Naive thymus-derived CD8-positive, alpha-beta T cell (primary cell): ENCODE measurements at places on chromosomes 2 and 18. TPM values are rescaled to one million over a fixed set of nuclear protein-coding genes. Genes with fewer than 3 reads are reported as not detected.
A peak's percentile ranks its signal among the peaks of the same experiment; 100 is the strongest.

- H3K4me1 ChIP-seq = no peaks in the 10 kb centered on the region
- no peak for DNase-seq
- no peak overlapping the region for H3K4me3 ChIP-seq
- no peak overlapping the region for H3K27ac ChIP-seq
- no peaks in the 10 kb centered on the region for H3K27me3 ChIP-seq
Measured at GRCh38 chr2:154527962-154528361, 170.5 kb upstream of the KCNJ3 start.

Gene EFR3B
- 0.05 TPM for total RNA-seq

Gene DOCK10
- total RNA-seq = 165 TPM

DNA sequence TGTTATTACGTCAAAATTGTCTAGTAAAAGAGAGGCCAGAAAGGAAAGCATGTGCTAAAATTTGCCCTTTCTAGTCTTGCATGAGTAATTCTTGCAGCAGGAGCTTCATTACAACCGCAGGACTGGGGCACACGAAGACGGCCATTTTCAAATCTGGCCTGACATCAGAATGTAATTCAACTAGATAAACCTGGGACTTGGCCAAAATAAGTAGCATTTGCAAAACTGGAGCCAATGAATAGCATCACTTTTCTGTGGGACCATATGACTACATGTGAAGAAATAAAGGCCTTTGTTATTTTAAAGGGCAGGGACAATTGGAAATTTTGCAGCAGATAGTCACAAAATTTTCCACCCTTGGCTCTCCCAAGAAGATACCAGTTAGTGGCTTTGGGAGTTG lies 3.0 kb upstream of the FZD7 start:
- peaks cover 9% of the 10 kb centered on the region for H3K4me1 ChIP-seq
- no peak overlapping the region for H3K4me3 ChIP-seq
- H3K27ac ChIP-seq = no peak overlapping the region
- no peaks in the 10 kb centered on the region for H3K36me3 ChIP-seq
- DNase-seq = no peak

DNA sequence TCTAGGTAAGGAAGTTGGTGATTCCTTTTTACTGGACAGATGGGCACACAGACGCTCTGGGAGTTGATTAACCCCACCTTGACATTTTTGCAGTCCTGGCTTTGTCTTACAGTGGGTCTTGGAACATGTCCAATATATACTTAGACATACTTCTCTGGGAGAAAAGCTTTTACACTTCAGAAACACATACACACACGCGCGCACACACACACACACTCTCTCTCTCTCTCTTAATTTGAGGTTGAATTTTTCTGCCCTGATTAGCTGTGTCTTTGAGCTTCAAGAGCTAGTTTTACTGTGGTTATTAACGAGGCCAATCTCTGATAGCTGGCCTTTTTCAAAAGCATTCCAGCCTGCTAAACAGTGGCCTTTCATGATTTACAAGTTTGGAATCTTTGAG lies 215.0 kb downstream of the MYCN start:
- no peak for DNase-seq

DNA sequence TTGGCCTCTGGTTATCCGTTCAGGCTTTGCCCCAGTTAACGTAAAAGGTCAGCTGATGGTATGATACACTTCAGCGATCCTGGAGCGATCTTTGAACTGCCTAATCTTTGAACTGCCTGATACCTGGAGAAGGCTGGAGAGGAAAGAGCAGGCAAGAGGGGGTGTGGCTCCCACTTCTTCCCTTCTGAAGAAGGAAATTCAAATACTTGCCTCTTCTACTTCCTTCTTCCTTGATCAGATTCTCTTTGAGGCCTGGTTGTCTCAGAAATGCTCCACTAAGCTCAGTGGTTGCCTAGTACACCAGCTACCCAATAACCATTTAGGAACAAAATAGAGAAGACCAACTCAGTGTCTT lies 619 bp downstream of the GALM start:
- peak overlapping the region; percentile 88 for H3K4me3 ChIP-seq
- peaks cover 43% of the 10 kb centered on the region for H3K4me1 ChIP-seq
- no peaks in the 10 kb centered on the region for H3K27me3 ChIP-seq
- no peaks in the 10 kb centered on the region for H3K36me3 ChIP-seq
- no peak for DNase-seq
- H3K27ac ChIP-seq = peak overlapping the region; percentile 96

- H3K27me3 ChIP-seq = peaks cover 28% of the 10 kb centered on the region
- DNase-seq = no peak
Measured at GRCh38 chr2:29839306-29839705, 82.1 kb downstream of the ALK start.

DNA sequence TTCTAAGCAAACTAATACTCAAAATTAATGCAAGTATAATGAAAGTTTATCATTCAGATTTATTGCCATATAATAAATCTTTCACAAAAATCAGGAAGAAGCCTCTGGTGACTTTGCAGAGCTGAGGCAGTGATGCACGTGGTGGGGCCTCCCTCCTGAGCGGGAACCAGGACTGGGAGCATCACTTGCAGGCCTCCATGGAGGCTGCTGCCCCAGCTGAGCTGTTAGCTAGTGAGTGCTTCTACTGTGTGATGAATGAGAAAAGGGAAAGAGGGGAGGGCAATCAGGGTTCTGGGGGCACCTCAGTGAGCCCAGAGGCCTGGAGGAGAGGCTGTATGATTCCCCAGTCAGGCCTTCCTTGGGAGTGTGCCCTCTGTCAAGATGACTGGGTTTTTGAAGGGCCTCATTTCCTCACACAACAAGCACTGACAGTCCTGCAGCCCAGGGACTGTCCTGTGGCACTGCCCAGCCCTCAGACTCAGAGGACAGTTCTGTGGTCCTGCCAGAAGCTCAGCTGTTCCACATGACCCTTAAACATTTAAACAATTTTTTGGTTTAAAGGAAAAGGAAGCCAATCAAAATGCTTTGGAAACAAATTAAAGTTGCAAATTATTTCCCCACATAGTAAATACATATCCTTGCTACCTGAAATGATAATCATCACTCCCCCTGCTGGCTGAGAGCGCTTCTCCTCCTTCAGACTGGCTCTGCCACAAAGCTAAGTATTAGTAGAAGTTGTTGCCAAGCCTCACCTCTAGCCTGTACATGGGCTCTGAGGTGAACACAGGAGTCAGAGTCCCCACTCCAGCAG lies 90.9 kb upstream of the SMAD7 start:
- peaks cover 13% of the 10 kb centered on the region for H3K4me1 ChIP-seq
- DNase-seq = no peak
- peak overlapping the region; percentile 21 for H3K27ac ChIP-seq
- H3K27me3 ChIP-seq = no peaks in the 10 kb centered on the region

Gene GNAL
- 1.1 TPM for total RNA-seq

DNA sequence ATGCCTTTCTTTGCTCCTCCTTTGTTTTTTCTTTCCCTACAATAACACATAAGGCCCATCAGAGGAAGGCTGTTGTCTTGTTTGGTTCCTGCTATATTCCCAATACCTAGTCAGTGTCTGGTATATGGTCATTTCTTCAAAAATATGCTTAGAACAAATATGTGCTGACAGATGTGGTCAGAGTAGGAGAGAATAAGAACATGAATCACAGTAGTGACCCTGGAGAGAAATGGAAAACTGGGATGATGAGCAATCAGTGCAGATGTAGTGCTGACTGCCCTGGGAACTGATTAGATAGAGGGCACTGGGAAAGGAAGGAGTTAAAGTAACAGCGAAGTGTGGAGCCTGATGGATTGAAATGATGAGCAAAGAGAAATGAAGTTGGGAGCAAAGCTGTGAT lies 189.4 kb upstream of the LHCGR start:
- H3K4me3 ChIP-seq = no peak overlapping the region
- no peaks in the 10 kb centered on the region for H3K4me1 ChIP-seq
- DNase-seq = no peak
- no peaks in the 10 kb centered on the region for H3K36me3 ChIP-seq
- no peaks in the 10 kb centered on the region for H3K27me3 ChIP-seq

GRCh38 chr2:44136252-44136651 lies 32.4 kb upstream of the PPM1B start:
- DNase-seq = no peak
- no peaks in the 10 kb centered on the region for H3K27me3 ChIP-seq
- H3K4me1 ChIP-seq = peaks cover 12% of the 10 kb centered on the region
- H3K27ac ChIP-seq = no peak overlapping the region
- no peak overlapping the region for H3K4me3 ChIP-seq
- peaks cover 14% of the 10 kb centered on the region for H3K36me3 ChIP-seq

DNA sequence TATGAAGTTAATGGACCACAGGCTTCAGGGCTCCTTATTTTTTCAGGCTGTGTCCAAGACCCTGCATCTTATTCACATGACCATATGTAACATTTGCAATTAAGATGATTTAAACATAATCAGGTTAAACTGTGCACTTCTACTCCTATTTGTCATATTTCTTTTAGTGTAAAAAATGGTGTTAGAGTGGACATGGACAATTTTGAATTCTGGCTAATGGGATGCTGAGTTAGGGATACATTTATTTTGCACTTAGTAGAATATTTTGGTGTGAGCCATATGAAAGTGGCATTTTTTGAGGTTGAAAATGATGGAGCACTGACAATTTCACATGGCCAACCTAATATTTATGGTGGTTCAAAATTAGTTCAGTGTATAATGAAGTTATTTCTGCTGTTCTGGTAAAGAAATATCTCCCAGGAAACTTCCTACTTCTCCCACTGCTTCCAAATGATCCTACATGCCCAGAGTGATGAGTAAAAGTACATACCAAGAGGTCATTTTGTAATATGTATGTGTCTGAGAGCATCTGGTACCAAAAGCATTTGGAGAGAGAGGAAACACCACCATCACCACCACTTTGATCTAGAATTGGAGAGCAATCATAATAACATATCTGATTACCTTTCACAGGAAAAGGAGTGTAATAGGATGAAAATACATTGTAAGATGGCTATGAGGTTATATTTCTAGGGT lies 36.0 kb downstream of the GULP1 start:
- no peak overlapping the region for H3K27ac ChIP-seq
- no peak overlapping the region for H3K4me3 ChIP-seq
- DNase-seq = no peak
- H3K36me3 ChIP-seq = no peaks in the 10 kb centered on the region
- H3K27me3 ChIP-seq = peaks cover 2% of the 10 kb centered on the region

GRCh38 chr2:132804051-132804450 lies 134.0 kb upstream of the LYPD1 start:
- DNase-seq = no peak
- no peak overlapping the region for H3K4me3 ChIP-seq
- H3K27ac ChIP-seq = no peak overlapping the region

- H3K4me1 ChIP-seq = no peaks in the 10 kb centered on the region
- H3K4me3 ChIP-seq = no peak overlapping the region
Measured at GRCh38 chr2:80638783-80639182, 334.2 kb upstream of the LRRTM1 start.

DNA sequence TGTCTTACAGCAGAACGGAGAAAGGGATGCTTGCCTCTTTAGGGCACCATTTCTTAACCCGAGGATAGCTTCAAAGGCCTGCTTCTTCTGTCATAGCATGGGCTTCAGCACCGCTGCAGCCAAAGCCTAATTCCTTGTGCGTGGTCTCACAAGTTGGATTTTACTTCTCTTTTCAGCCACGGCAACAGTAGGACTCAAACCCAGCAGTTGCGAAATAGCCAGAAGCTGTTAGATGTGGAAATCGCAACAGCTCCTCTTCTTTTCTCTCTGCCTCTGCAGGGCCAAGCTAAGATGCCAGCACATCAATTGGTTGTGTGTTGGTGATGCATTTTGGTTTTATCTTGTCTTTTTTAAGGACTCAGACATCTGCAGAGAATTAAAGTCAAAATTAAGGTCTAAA lies 3.1 kb downstream of the NRXN1 start:
- H3K4me1 ChIP-seq = no peaks in the 10 kb centered on the region
- H3K36me3 ChIP-seq = peaks cover 9% of the 10 kb centered on the region
- no peak overlapping the region for H3K27ac ChIP-seq
- H3K4me3 ChIP-seq = no peak overlapping the region
- no peak for DNase-seq

- H3K27ac ChIP-seq = no peak overlapping the region
- peaks cover 5% of the 10 kb centered on the region for H3K4me1 ChIP-seq
- no peak for DNase-seq
- H3K27me3 ChIP-seq = no peaks in the 10 kb centered on the region
- no peak overlapping the region for H3K4me3 ChIP-seq
Measured at GRCh38 chr18:62164855-62165487, 21.9 kb downstream of the PIGN start.

Gene PLEKHH2
- total RNA-seq = 5.7 TPM

DNA sequence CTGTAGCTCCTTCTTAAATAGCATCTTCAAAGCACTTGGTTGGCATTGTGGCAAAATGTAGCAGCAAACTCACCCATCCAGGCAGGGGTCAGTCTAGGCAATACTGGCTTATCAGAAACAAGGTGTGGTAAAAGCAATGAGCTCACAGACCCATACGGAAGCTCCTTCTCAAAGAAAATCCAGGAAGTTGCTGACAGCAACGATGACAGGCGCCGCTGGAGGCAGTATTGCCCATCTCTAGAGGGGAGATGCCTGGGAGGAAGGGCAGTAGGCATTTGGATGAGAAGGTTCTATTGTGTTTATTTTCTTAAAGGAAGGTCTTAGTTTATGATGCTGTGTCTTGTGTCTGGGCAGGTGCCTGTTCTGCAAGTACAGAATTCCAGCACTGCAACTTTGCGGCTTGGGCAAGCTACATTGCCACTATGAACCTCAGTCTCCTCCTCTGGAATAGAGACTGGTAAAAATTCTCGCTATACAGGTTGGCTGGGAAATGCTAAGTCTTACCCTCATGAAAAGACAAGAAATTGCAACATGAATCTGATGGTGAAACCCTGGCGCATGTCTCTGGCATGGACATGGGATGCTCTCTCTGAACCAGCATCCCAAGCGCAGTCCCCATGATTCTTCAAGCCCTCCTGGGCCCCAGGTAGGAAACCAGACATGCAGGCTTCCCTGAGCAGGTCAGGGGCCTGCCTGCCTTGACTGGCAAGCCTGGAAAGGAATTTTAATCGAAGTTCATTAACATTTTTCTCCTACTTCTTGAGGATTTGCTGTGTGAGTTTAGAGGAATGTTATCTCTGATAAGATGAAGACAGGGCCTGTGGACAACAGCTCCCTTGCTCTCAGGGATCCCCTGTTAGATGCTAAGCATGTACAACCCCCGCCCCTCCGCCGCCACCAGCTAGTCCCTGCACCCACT lies 156.0 kb downstream of the TFCP2L1 start:
- DNase-seq = no peak
- H3K4me1 ChIP-seq = peaks cover 3% of the 10 kb centered on the region
- no peak overlapping the region for H3K27ac ChIP-seq
- H3K36me3 ChIP-seq = no peaks in the 10 kb centered on the region

Gene UGT1A8
- not detected for total RNA-seq

Gene WDR33
- total RNA-seq = 92.5 TPM

DNA sequence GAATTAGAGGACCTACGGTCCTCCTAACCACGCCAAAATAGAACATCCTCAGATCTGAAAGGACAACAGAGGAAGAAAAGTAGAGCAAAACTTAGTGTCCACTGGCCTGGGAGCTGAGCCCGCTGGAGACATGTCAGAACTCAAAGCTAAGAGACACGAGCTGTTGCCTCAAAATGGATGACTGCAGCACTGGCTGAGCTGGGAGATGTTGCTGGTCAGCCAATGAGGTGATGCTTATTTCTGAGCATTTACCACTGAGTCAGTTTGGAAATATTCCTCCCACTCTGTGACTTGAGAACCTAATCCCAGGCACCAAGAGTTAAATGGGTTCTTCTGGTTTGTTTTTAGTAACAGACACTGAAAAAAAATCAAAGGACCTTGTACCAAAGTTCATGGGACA lies 32.6 kb downstream of the FBXO15 start:
- no peak overlapping the region for H3K27ac ChIP-seq
- H3K4me3 ChIP-seq = no peak overlapping the region
- peaks cover 12% of the 10 kb centered on the region for H3K36me3 ChIP-seq
- H3K27me3 ChIP-seq = no peaks in the 10 kb centered on the region

GRCh38 chr18:77529492-77530176 lies 280.0 kb downstream of the GALR1 start:
- no peaks in the 10 kb centered on the region for H3K4me1 ChIP-seq
- no peaks in the 10 kb centered on the region for H3K36me3 ChIP-seq
- no peaks in the 10 kb centered on the region for H3K27me3 ChIP-seq
- H3K4me3 ChIP-seq = no peak overlapping the region

Gene MAPK4
- not detected for total RNA-seq
